ENCODE measurements at places on chromosomes 12 and 14.

- DNase-seq, result no peak
Measured at GRCh38 chr12:32462908-32463307, 63.5 kb downstream of the FGD4 start.

GRCh38 chr12:51625370-51625769, 34.3 kb downstream of the SCN8A start:
- no peak for DNase-seq

GRCh38 chr12:3795492-3796133, 42.7 kb upstream of the CRACR2A start:
- no peak for DNase-seq

DNA sequence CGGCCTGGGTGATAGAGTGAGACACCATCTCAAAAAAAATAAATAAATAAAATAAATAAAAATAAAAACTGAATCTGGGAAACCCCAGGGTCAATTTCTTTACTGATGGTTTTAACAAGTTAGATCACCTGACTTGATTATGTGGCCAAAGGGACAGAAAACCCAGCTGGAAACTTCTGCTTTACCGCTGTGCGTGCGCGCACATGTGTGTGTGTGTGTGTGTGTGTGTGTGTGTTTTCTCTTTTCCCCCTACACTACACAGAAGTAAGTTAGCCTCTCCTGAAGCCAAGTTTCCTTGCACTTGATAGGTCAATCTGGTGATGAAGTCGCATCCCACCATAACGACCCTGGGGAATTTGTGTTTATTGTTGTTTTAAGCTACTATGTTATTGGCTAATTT, 105.3 kb upstream of the AMN1 start:
- no peak for DNase-seq

GRCh38 chr14:101219896-101220703, 316.6 kb upstream of the RTL1 start:
- no peak for DNase-seq

DNA sequence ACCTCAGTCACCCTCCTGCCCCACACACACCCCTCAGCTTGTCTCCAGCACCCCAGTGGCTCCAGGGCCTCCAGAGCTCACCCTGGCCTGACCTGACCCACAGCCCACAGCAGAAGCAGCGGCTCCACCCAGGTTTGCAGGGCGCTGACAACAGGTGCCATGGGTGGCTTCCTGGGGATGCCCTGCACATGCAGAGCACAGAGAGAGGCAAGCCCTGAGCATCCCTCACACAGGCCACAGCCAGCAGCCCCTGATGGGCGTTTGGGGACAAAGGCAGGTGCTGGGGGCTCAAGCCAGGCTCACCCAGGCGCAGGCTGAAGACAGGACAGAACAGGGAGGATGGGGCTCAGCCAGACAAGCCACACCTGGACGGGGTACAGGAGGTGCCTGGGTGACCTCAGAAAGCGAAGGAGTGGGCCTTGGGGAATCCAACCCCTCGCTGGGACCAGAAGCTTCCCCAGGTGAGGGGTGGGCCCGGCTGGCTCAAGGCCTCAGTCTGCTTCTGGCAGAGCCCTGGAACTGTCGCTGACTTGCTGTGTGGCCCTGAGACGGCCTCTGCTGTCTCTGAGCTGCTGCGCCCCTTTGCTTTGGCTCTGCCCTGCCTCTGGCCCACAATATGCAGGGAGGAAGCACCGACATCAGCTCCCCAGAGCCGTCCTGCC, 10.6 kb downstream of the ARL6IP4 start:
- no peak for DNase-seq

GRCh38 chr12:95882080-95882479, 23.3 kb downstream of the SNRPF start:
- DNase-seq, result no peak

- DNase-seq, result no peak
Measured at GRCh38 chr14:68554231-68554630, 238.6 kb downstream of the ZFP36L1 start.

- DNase-seq, result no peak
Measured at GRCh38 chr12:123886258-123886657, 86.4 kb downstream of the CCDC92 start.

- peak; percentile 66 for DNase-seq
Measured at GRCh38 chr12:104498211-104498801, 41.6 kb downstream of the CHST11 start.

GRCh38 chr12:108060067-108060466, 69.0 kb upstream of the WSCD2 start:
- DNase-seq, result no peak

DNA sequence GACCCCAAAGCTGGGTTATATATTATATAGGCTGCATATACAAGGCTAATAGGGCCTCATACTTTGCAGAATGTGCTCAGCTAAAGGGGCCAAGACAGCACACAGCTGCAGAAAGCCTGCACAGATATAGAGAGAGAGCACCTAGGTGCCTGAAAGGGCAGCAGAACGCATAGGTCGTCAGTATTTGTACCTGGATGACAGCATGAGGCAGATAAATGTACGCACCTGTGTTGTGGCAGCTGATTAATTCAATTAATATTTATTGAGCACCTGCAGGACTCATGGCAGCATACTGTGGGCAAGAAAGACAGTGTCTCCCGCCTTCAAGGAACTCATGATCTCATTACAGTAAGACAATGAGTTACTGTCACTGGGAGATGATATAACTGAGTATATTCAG, 33.4 kb downstream of the SPTB start:
- no peak for DNase-seq

DNA sequence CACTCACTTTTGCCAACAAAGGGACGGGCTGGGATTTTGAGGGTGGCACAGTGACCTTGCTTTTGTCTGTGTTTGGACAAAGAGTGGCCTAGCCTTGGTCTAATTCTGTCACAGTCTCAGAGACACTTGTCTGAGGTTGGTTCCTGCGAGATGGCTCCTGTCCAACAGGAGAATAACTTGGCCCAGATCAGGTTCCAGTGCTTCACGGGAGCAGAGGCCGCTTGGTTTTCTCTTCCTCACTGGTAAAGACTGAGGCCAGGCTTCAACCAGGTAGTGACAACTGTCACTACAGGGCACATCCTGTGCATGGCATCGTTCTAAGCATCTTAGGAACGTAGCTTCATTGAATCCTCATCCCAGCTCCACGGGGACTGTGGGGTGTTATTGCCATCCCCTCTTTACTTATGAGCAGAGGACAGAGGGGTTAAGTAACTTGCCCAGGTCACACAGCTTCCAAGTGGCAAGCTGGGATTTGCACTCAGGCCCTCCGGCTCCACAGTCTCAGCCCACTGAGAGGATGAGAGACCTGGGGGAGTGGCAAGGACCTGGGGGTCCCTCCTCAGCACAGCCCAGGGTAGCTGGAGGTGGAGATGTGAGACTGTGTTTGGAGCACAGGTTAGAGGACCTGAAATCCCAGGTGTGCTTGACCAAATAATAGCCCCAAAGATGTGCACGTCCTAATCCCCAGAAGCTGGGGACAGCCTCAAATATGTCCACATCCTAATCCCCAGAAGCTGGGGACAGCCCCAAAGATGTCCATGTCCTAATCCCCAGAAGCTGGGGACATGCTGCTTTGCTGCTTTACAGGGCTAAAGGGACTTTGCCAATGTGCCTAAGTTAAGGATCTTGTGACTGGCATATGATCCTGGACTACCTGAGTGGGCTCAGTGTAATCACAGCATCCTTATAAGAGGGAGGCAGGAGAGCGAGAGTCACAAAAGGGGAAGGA, 179.2 kb upstream of the RTL1 start:
- DNase-seq, result no peak

DNA sequence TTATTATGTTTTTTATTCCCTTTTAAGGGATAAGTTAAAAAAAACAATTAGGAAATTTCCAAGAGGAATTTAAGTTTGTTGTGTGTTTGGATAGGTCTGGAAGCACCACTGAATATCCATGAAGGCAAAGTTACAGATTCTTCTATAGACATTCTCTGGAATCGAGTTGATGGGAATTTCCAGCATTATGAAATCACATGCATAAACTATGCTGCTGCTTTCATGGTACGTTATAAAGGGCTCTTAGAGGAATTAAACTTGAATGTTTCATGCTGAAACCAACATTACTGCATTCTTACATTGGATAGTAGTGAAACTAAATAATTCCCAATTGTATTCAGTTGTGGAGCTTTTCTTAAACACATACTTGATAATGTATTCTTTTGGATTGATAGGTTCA, 21.5 kb upstream of the PTPRQ start:
- DNase-seq, result no peak

DNA sequence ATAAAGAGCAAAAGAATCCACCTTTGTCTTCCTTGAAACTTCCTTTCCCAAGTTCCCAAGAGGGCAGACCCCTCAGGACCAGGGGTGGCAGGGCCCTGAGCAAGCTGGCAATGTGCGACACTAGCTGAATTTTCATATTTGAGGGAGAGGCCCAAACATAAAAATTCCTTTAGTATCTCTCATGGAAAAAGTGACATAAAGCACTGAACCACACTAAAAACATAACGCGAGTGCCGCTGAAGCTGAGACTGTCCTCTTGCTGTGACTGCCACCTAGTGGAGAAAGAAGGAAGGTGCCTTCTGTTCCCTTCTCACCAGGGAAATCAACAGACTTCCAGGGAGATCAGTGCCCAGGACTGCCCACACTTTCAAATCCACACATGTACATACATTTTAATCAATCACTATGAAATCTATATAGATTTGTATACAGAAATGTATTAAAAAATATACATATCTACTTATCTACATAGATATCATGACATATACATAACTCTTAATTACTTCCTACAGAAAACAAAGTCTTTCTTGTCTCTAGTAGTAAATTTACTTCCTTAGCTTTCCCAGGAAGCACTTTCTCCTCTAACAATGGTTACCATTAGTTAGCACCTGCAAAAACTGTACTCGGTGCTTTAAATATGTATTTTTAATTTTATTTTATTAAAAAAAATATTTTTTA, 53.8 kb downstream of the SSH1 start:
- DNase-seq, result peak; percentile 68

DNA sequence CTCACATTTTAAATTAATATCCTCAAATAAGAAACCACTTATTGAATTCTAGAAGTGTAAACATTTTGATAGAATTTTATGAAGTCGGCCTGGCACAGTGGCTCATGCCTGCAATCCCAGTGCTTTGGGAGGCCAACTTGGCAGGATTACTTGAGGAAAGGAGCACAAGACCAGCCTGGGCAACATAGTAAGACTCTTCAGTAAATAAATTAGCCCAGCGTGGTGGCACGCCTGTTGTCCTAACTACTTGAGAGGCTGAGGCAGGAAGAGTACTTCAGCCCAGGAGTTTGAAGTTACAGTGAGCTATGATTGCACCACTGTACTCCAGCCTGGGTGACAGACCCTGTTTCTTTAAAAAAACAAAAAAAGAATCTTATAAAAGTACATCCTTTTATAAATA, 8.9 kb upstream of the ZNF410 start:
- DNase-seq, result no peak

GRCh38 chr12:47721431-47721973, 3.8 kb downstream of the ENDOU start:
- no peak for DNase-seq

GRCh38 chr14:57485635-57486034, 8.0 kb downstream of the CCDC198 start:
- no peak for DNase-seq

DNA sequence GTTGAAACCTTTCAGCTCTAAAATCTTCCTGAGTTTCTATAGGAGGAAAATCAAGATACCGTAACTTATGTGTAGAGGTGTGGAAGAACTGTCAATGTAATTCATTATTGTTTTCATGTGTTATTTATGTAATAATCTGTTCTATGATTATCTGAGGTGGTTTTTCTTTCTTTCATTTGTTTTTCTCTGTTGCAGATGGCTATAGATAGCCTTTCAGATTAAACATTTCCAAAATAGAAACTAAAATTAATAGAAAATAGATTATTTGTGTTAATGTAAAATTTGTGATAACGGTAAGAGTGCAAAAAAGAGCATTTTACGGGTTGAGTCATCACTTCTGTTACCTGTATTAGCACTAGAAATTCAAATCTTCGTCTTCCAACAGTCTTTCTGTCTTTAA, 128.8 kb downstream of the SYNE2 start:
- DNase-seq, result no peak

DNA sequence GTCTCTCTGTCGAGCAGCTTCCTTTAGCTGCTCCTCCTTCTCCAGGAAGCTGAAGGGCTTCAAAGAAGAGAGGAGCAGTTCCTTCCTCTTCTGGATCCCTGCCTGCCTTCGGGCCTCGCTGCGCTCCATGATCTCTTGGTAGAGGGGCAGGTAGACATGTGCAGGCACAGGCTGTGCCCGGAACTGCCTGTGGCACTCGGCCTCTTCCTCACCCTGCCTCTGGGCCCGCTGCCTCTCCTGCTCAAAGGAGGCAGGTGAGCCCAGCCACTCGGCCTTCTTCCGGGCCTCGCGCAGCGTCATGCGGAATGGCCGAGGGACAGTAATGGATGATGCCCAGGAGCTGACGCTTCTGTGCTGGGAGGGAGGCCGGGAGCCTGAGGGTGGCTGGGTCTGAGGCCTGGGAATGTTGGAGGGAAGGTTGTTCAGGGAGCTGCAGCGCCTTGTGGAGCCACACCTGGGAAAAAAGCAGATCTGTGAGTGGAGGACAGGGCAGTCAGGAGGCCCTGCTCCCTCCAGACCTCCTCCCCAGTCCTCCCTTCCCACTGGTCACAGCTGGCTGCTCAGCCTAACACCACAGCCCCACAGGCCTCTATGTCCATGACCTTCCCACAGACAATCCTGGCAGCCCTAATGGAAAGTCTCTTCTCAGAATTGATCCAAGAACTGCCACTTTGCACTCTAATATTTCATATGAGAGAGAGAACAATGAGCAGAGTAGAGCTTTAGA, 5.3 kb downstream of the FAM161B start:
- DNase-seq, result no peak

DNA sequence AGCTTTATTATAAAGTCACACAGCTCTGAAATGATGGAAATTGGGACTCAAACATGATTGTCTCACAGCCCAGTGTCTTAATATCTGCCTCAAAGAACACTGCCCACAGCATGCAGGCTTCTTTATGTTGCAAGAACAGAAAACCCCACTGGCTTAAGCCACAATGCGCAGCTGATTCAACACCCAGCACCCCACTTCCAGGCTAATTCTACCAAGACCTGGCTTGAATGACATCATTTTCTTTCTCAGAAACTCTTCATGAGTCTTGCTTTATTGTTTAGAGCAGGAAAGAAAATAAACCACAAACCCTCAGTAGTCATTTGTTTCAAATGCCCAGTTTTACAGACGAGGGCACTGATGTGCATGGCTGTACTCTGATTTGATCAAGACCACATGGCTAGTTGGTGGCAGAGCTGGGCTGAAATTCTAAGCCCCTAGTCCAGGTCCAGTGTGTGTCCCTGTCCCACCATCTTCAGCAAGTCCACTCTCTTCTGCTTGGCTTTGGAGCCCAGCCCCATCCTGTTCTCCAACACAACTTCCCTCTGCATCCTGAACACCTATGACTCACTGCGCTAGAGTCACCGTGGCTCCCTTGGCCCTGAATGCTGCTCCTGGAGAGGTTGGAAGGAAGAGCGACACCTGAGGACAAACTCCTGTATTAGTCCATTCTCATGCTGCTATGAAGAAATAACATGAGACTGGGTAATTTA, 50.3 kb upstream of the SRSF5 start:
- peak; percentile 38 for DNase-seq

GRCh38 chr12:8087666-8088065, 5.6 kb downstream of the NECAP1 start:
- no peak for DNase-seq

GRCh38 chr12:29990971-29991370, 207.2 kb upstream of the TMTC1 start:
- DNase-seq, result no peak
